Activated CD8-positive, alpha-beta T cell treated with anti-CD3 and anti-CD28 coated beads, Interleukin-2, amount 10 ng/mL, durations not matched to agents 7 days and 5 days (primary cell): ENCODE measurements at places on chromosomes 7 and 10.

DNA sequence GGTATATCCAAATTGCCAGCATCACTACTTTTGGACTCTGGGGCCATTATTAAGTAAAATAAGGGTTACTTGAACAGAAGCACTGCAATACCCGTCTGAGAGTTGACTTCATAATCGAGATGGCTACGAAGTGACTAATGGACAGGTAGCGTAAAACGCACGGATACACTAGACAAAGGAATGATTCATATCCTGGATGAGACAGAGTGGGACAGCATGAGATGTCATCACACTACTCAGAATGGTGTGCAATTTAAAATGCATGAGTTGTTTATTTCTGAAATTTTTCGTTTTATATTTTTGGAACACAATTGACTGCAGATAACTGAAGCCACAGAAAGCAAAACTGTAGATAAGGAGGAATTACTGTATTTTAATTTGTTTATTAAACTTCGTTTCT, 421.5 kb upstream of the LRGUK start:
- no peak for DNase-seq

- DNase-seq, result no peak
Measured at GRCh38 chr10:44384601-44385025, 284 bp downstream of the CXCL12 start.

GRCh38 chr7:48904975-48905374, 19.4 kb upstream of the CDC14C start:
- DNase-seq, result no peak

DNA sequence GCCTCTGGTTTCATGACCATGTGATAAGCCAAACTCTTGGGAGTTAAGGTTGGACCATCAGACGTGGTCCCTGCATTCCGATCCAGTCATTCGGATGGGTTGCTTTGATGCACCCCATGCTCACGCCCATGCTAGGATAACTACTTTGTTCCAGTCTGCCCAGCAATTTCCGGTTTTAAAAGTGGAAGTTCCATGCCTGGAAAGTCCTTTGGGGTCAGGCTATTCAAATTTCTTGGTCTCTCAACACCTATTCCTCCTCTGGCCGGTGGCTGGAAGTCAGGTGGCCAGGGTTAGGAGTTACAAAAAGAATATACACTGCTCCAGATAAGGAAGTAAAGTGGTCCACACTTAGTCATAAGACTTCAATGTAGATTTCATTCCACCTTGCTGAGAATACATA, 37.7 kb upstream of the HABP2 start:
- DNase-seq, result no peak

DNA sequence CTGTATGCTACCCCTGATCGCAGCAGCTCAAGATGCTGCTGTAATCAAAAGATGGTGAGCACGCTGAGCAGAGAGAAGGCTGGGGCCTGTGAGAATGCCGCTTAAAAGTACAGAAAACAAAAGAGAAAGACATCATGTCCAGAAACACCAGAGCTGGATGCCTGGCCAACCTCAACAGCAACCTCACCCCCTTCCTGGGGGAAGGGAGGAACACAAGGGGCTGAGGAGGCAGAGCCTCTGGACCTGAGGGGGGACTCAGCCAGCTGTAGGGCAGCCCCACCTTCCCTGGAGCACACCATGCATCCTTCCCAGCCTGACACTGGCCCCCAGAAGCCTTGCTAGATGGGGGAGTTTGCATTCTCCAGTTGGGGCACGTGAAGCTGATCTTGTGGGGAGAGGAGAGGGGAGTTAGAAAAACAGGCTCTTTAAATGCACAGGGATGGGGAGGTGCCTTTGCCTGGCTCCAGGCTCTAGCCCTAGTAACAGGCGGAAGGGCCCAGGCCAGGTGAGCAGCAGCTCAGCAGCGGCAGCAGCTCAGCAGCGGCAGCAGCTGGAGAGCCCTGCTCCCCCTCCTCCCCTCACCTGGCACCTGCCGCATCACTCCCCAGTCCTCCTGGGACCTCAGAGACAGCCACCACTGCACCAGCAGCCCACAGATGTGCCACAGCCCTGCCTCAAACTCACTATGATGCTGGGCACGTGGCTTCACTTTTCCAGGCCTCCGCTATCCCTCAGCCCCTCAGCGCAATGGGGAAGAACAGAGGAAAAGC, 156.3 kb downstream of the NEURL1 start:
- no peak for DNase-seq

- DNase-seq, result no peak
Measured at GRCh38 chr7:143199040-143199439, 15.8 kb downstream of the TAS2R39 start.

DNA sequence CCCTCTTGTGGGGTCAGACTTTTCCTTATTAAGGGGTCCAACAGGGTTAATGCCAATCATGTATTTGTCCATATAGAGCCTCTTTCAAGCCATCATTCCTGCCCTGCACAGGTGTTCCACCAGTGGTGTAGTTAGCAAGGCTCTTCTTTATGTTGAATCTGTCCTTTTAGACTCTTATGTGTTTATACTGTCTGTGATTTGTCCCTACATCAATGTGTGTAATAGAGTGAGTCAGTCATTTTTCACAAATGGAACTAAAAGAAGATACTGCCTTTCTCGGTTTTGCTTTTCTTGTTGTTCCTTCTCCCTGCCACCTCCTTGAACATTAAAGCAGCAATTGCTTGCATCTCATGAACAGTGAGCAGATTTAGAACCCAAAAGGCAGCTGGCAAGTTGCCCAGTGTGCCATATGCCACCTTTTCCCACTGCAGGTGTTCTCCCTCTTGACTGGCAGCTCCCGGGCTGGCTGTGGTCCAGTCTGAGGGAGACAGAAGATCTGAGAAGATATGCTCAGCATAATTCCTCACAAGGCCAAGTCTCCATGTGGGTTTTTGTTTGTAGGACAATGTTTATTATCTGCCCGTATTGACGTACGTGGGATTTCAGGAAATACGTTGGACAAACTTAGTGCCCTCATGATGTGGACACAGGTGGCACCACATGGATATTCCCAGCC, 154.1 kb downstream of the LHFPL3 start:
- no peak for DNase-seq

- DNase-seq, result no peak
Measured at GRCh38 chr7:79930604-79931003, 204.0 kb upstream of the GNAI1 start.
